ENCODE measurements at places on chromosomes 3 and 15. TPM values are rescaled to one million over a fixed set of nuclear protein-coding genes. Genes with fewer than 3 reads are reported as not detected.

Gene SCAANT1
- not detected for total RNA-seq

Gene DPPA2
- not detected for total RNA-seq

Gene TMC3
- total RNA-seq = not detected

Gene GABRR3
- total RNA-seq = not detected

Gene SEMA3F
- total RNA-seq = 3.8 TPM

Gene C3orf52
- 0.50 TPM for total RNA-seq

Gene C2CD4A
- total RNA-seq = not detected

Gene PP2D1
- total RNA-seq = not detected

GRCh38 chr3:127044996-127045395 is 62.1 kb downstream of the PLXNA1 start:
- H3K36me3 ChIP-seq = no peaks in the 10 kb centered on the region
- no peak overlapping the region for H3K4me3 ChIP-seq
- no peak overlapping the region for H3K27ac ChIP-seq
- DNase-seq = peak; percentile 22
- no peaks in the 10 kb centered on the region for H3K27me3 ChIP-seq
- no peaks in the 10 kb centered on the region for H3K4me1 ChIP-seq

- no peak for DNase-seq
- no peak overlapping the region for H3K27ac ChIP-seq
- no peaks in the 10 kb centered on the region for H3K4me1 ChIP-seq
- no peaks in the 10 kb centered on the region for H3K27me3 ChIP-seq
- H3K4me3 ChIP-seq = no peak overlapping the region
- H3K36me3 ChIP-seq = no peaks in the 10 kb centered on the region
Measured at GRCh38 chr3:193757457-193757856, 164.4 kb downstream of the OPA1 start.

- H3K4me1 ChIP-seq = no peaks in the 10 kb centered on the region
- H3K27ac ChIP-seq = no peak overlapping the region
- no peak overlapping the region for H3K4me3 ChIP-seq
- H3K36me3 ChIP-seq = no peaks in the 10 kb centered on the region
Measured at GRCh38 chr3:103729547-103729946, 1294.7 kb downstream of the ZPLD1 start.

DNA sequence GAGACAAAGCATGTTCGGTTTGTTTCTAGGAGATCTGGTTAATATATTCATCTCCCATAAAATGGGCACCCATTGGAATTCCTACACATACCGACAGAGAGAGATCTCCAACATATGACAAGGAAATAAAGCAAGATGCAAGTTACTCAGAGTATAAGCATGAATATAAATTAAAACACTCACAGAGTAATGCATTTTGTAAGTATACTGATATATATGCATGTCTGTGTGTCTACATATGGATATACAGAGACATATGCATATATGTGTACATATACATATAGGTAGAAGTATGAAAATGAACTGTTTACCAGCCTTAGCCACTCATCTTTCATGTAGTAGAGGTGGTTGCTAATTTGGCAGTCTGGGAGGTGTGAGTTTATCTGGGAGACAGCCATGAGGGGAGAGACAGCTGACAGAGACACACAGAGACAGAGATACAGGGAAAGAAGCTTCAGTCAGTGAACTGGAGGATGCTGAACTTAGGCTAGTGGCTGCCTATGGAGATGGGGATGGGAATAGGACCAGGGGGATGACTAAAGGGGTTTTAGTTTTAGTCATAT is 134.5 kb downstream of the NTRK3 start:
- H3K36me3 ChIP-seq = no peaks in the 10 kb centered on the region
- DNase-seq = no peak
- H3K27me3 ChIP-seq = no peaks in the 10 kb centered on the region
- H3K27ac ChIP-seq = no peak overlapping the region
- no peaks in the 10 kb centered on the region for H3K4me1 ChIP-seq

DNA sequence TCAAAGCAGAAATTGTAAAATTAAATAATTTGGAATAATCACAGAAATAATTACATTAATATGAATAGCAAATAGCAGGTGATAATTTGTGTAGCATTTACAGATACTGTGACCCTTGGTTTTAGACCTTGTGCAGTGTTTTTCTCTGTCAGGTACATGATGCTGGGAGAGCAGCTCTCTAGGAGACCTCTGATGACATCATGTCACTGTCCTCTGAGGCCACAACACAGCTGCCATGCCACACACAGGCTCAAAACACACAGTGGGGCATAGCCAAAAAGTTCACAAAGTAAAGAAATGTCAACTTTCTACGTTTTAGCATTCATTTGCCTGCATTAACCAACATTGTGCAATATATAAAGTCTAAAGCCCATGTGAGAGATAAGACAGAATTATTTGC is 71.8 kb upstream of the ZBTB20 start:
- no peak for DNase-seq
- no peak overlapping the region for H3K4me3 ChIP-seq
- H3K36me3 ChIP-seq = no peaks in the 10 kb centered on the region
- H3K27ac ChIP-seq = no peak overlapping the region
- H3K27me3 ChIP-seq = no peaks in the 10 kb centered on the region
- H3K4me1 ChIP-seq = no peaks in the 10 kb centered on the region

DNA sequence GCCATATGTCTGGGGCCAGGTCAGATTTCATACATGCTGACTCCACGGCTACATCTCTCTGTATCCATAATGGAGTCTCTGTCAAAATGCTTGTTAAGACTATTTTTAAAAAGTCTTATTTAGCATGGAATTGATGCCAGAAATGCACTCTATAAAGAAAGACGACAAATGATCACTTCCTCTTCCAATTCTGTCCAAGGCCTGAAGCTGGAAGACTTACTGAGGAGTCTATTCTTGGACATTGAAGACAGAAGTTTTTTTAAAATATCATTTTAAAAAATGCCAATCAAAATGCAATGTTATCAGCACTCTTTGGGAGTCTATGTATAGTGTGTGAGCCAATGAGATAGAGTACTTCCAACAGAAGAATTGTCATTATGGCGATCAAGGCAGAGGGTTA is 27.9 kb upstream of the NMNAT3 start:
- DNase-seq = no peak
- H3K36me3 ChIP-seq = no peaks in the 10 kb centered on the region
- H3K27ac ChIP-seq = no peak overlapping the region
- no peaks in the 10 kb centered on the region for H3K27me3 ChIP-seq
- no peaks in the 10 kb centered on the region for H3K4me1 ChIP-seq
- H3K4me3 ChIP-seq = no peak overlapping the region

DNA sequence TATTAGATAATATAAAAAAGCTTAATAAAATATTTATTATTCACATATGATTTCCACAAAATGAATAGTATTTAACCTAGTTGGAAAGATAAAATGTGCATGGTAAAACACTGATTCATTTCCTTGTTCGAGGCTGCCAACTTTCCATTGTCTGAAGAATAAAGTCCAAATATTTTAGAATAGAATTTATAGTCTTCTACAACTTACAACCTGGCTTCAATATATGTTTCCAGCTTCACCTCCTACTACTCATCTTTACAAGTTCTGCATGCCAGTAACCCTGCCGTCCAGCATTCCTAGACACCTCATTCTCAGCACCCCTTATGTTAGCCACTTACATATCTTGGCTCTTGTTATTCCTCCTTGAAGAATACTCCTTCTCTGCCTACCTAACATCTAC is 244.5 kb downstream of the FGF12 start:
- H3K36me3 ChIP-seq = no peaks in the 10 kb centered on the region
- no peak overlapping the region for H3K27ac ChIP-seq
- DNase-seq = no peak
- H3K4me1 ChIP-seq = no peaks in the 10 kb centered on the region

GRCh38 chr3:149086232-149086988 is at the start of gene HLTF:
TSS of gene HLTF (minus strand) at chr3:149086533. CDS start at chr3:149086336, 197 bp downstream.
- peak within 1 kb of the TSS; percentile 73 for H3K4me3 ChIP-seq
- H3K27me3 ChIP-seq = no peaks in the 10 kb centered on the region
- H3K36me3 ChIP-seq = no peaks in the 10 kb centered on the region

GRCh38 chr3:53328746-53329145 is 18.6 kb downstream of the DCP1A start:
- DNase-seq = no peak
- H3K4me3 ChIP-seq = no peak overlapping the region
- H3K27ac ChIP-seq = no peak overlapping the region

DNA sequence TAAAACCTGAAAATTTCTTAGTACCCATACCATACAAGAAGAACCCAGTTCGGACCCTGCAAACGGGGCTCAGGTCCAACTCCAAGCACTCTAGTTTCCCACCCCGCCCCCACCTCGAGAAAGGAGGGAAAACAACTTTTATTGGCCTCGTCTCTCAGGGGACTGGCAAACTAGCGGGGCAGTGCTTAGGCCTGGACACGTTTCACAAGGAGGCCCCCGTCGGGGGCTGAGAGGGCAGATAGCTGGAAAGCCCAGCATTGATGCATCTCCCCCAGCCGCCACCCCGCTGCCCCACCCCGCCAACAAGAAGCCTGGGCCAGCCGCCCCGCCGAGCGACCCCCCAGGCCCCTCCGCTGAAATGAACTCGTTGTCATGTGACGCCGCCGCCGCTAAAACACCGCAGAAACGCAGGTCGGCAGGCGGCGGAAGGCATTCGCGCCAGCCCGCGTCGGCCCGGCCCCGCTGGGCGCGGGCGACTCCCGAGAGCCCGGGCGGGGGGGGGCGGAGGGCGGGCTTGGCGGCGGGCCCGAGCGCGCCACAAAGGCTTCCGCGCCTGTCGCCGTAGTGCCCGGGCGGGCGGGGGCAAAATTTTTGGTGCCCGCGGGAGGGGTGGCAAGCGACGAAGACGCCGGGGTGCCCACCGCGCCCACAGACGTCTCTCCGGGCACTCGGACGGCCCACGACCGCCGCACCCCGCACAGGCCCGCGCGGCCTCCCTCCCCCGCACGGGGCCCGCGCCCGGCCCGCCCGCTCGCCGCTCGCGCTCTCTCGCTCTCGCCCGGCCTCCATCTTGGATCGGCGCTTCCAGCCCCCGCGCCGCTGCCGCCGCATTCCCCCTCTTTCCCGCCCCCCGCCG is 634 bp downstream of the STAG1 start:
- H3K27me3 ChIP-seq = no peaks in the 10 kb centered on the region
- H3K4me3 ChIP-seq = peak overlapping the region; percentile 79
- peak overlapping the region; percentile 99 for H3K27ac ChIP-seq

DNA sequence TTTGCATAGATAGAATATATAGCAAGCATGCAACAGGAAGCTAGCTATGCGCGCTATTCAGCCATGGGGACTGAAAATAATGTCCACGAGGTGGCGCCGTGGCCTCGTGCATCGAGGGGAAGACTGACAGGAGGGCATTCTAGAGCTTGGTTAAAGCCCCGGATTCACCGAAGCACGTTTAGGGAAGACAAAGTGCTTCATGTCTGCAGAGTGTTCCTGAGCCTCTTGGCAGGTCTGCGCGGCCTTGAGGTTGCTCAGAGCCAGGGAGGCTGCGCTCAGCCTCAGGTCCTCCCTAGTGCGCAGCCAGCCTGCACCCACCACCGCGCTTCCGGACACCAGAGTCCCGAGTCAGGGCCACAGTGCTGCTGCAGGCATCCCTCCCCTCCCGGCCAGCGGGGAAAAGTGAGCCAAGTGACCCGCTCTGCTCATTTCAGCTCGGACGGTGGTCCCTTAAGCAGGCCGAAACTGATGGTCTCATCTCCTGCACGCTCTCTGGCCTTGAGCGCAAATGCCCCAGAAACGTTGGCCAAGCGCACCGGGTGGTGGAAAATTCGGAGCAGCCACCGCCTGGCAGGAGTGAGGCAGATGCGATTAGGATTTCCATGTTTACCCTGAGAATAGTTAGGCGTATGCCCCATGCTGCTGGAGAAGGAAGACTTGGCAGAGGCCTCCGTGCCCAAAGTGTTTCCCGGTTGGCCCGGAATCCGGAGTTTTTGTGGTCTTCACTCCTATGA is 24.8 kb downstream of the GABRA5 start:
- H3K4me3 ChIP-seq = no peak overlapping the region
- no peaks in the 10 kb centered on the region for H3K4me1 ChIP-seq
- no peak overlapping the region for H3K27ac ChIP-seq
- H3K27me3 ChIP-seq = peaks cover 8% of the 10 kb centered on the region

- no peaks in the 10 kb centered on the region for H3K27me3 ChIP-seq
- DNase-seq = no peak
- no peaks in the 10 kb centered on the region for H3K36me3 ChIP-seq
- no peak overlapping the region for H3K4me3 ChIP-seq
Measured at GRCh38 chr3:177300039-177300833, 103.0 kb upstream of the TBL1XR1 start.

- no peaks in the 10 kb centered on the region for H3K36me3 ChIP-seq
- DNase-seq = no peak
- H3K27ac ChIP-seq = no peak overlapping the region
- H3K4me1 ChIP-seq = no peaks in the 10 kb centered on the region
- no peak overlapping the region for H3K4me3 ChIP-seq
- no peaks in the 10 kb centered on the region for H3K27me3 ChIP-seq
Measured at GRCh38 chr3:62832553-62832952, 42.7 kb downstream of the CADPS start.

- peaks cover 1% of the 10 kb centered on the region for H3K36me3 ChIP-seq
- H3K27ac ChIP-seq = no peak overlapping the region
- H3K27me3 ChIP-seq = no peaks in the 10 kb centered on the region
Measured at GRCh38 chr3:53223025-53223424, 32.8 kb downstream of the TKT start.

GRCh38 chr15:61200626-61201025 is 28.5 kb downstream of the RORA start:
- no peaks in the 10 kb centered on the region for H3K36me3 ChIP-seq
- DNase-seq = no peak
- no peak overlapping the region for H3K27ac ChIP-seq
